ENCODE measurements at places on chromosomes 6 and 20.

GRCh38 chr20:3994125-3994524, 21.2 kb downstream of the RNF24 start:
- no peak for DNase-seq

DNA sequence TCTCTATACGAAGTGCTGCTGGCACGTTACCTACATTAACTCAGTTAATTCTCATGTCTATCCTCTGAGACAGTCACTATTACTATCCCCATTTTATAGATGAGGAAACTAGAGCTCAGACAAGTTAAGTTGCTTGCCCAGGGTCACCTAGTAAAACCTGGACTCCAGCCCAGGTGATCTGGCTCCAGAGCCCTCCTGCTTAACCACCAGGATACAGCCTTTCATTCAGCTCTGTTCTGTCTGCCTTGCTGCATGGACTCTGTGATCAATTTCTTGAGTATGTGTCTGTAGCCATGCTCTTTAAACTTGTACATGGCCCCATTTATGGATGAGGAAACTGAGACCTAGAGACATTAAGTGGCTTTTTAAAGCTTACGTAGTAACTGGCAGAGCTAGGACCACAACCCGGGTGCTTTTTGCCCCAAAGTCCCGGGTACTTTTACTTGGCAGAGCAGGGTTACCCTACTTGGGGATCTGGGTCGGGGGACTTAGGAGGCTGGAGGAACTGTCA, 4.7 kb downstream of the CDKN1A start:
- DNase-seq, result no peak

- no peak for DNase-seq
Measured at GRCh38 chr6:24721461-24722215, 2.7 kb upstream of the C6orf62 start.

GRCh38 chr20:1844325-1845162, 50.7 kb upstream of the SIRPA start:
- peak; percentile 41 for DNase-seq

DNA sequence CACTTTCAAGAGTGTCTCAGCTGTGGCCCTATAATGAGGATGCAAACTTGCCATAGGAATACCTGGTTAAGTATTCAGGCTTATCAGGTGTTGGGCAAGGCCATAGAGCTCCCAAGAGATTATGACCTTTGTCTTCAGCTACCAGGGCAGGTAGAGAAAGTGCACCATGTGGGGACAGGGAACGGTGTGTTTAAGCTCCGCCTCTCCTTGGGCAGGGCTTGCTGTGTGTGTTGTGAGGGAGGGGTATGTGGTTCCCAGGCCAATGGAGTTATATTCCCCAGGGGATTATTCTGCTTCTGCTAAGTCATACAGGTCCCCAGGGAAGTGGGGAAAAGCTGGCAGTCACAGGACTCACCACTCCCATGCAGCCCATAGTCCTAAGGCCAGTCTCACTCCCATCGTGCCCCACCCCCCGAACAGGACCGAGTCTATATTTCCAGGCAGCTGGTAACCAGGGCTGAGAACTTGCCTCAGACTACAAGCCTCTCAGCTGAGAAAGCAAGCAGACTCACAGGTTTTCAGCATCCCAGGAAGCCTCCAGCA, 660.2 kb downstream of the HTR1B start:
- DNase-seq, result no peak

DNA sequence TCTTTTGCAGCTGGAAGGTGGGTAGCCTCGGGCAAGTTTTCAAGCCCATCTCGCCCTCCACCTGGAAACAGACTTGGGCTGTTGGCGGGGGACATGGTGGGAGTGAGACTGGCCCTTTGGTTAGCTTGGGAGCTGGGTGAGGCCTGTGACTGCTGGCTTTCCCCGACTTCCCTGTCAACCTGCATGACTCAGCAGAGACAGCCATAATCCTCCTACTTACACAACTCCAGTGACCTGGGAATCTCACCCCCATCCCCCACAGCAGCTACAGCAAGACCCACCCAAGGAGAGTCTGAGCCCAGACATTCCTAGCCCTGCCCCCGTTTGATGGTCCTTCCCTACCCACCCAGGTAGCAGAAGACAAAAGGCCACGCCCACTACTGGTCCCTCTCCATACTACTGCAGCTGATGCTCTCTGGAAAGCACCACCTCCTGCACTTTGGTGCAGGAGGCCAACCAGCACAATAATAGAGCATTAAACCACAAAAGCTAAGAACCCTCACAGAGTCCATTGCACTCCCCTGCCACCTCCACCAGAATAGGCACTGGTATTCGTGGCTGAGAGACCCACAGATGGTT, 188.4 kb downstream of the TRDN start:
- no peak for DNase-seq

- DNase-seq, result no peak
Measured at GRCh38 chr6:14505401-14505800, 387.8 kb downstream of the CD83 start.

GRCh38 chr6:88910922-88911778, 52.3 kb downstream of the RNGTT start:
- DNase-seq, result no peak

- DNase-seq, result no peak
Measured at GRCh38 chr20:64254156-64254555, 1.4 kb upstream of the PCMTD2 start.

Measured in stimulated activated CD4-positive, alpha-beta T cell treated with anti-CD3 and anti-CD28 coated beads, Interleukin-1b, Interleukin-23, amount 100 ng/mL, for 24 hours (primary cell).